ENCODE measurements at places on chromosomes 5 and 9. TPM values are rescaled to one million over a fixed set of nuclear protein-coding genes. Genes with fewer than 3 reads are reported as not detected.
A peak's percentile ranks its signal among the peaks of the same experiment; 100 is the strongest.

EIF4E1B gene
- not detected for total RNA-seq

SOWAHA gene
- total RNA-seq: 0.52 TPM

SH3GLB2 gene
- 64.3 TPM for total RNA-seq

IL9 gene
- total RNA-seq: not detected

FOXD4L3 gene
- not detected for total RNA-seq

DAB2 gene
- total RNA-seq: 8.4 TPM

DNA sequence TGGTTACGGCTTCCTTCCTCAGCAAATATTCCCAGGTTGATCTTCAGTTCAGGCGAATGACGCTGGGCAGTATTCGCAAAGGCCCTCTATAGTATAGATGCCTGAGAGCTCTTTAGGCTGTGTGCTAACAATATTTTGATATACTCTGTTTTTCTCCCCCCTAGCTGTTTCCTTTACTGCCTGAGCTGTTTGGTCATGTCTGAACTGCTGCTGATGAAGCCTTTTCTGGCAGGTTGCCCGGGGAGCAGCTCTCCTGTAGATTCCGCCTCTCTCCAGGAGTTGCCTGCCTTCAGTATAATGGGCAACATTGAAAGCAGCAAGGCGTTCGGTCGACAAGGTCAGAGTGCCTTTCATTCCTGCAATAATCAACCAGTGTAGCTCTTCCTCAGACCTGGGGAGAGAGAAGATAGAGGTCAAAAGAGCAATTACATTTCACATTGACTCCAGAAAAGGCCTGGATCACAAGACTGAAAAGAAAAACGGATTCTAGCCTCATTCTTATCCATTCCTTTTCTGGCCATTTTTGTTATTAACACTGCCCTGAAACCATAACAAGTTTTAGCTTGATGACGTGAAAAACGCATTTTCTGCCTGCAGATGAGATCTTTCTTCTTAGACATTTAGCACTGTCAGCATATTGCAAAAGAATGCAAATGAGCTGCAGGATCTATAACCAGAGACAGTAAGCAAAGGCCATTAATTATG lies 60.1 kb upstream of the ZNF608 start:
- H3K4me1 ChIP-seq: peaks cover 14% of the 10 kb centered on the region
- DNase-seq: peak; percentile 39
- no peaks in the 10 kb centered on the region for H3K36me3 ChIP-seq
- no peaks in the 10 kb centered on the region for H3K27me3 ChIP-seq

- H3K36me3 ChIP-seq: no peaks in the 10 kb centered on the region
- no peak for DNase-seq
- H3K4me3 ChIP-seq: no peak overlapping the region
- H3K27ac ChIP-seq: 0 out of 2 replicates have a peak overlapping the region, but pooled peaks have one; percentile 53
These were observed 52.5 kb downstream of the FNBP1 start for GRCh38 chr9:129990269-129991010.

GRCh38 chr5:138596105-138596881 lies 21.1 kb upstream of the HSPA9 start:
- H3K4me3 ChIP-seq: no peak overlapping the region
- DNase-seq: no peak
- H3K27me3 ChIP-seq: no peaks in the 10 kb centered on the region
- H3K36me3 ChIP-seq: no peaks in the 10 kb centered on the region
- no peak overlapping the region for H3K27ac ChIP-seq

- DNase-seq: no peak
- H3K27me3 ChIP-seq: no peaks in the 10 kb centered on the region
- no peak overlapping the region for H3K4me3 ChIP-seq
- no peaks in the 10 kb centered on the region for H3K36me3 ChIP-seq
These were observed 165.3 kb upstream of the FBN2 start for GRCh38 chr5:128703322-128703721.

DNA sequence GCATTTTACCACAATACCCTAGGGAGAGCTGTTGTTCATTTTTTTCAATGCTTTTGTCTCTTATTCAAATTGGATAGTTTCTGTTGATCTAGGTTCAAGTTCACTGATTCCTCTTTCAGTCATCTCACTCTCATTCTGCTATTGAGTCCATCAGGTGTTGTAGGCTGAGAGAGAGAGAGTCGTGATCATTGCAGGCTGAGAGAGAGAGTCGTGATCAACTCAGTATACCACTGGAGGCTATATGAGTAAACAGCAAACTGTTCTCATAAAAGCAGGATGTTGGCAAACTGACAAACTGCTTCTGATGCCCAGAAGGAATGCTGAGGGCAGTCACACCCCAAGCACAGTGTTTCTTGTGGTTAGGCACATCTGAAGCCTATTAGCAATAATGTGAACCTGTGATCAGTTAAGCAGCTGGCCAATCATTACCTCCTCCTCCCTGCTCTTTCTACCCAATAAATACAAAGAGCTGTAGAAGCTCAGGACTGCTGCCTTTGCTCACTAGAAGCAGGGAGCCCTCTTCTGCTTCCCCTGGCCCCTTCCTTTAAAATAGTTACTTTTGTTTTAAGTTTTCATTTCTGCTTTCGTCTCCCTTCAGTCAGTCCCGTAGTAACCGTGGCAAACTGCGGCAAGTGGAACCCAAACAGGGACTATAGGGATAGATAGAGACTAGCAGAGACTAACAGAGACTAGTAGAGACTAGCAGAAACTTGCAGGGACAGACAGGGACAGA lies 476.1 kb upstream of the ACO1 start:
- DNase-seq: no peak
- H3K4me1 ChIP-seq: peaks cover 11% of the 10 kb centered on the region
- no peaks in the 10 kb centered on the region for H3K36me3 ChIP-seq

- H3K4me1 ChIP-seq: no peaks in the 10 kb centered on the region
- H3K4me3 ChIP-seq: no peak overlapping the region
- H3K36me3 ChIP-seq: no peaks in the 10 kb centered on the region
- no peaks in the 10 kb centered on the region for H3K27me3 ChIP-seq
- no peak for DNase-seq
These were observed 199.2 kb downstream of the ACTL7B start for GRCh38 chr9:108656566-108656965.

GRCh38 chr5:106755066-106755465 lies 915.7 kb downstream of the EFNA5 start:
- H3K36me3 ChIP-seq: no peaks in the 10 kb centered on the region
- peak; percentile 34 for DNase-seq
- no peak overlapping the region for H3K4me3 ChIP-seq
- H3K27ac ChIP-seq: no peak overlapping the region

DNA sequence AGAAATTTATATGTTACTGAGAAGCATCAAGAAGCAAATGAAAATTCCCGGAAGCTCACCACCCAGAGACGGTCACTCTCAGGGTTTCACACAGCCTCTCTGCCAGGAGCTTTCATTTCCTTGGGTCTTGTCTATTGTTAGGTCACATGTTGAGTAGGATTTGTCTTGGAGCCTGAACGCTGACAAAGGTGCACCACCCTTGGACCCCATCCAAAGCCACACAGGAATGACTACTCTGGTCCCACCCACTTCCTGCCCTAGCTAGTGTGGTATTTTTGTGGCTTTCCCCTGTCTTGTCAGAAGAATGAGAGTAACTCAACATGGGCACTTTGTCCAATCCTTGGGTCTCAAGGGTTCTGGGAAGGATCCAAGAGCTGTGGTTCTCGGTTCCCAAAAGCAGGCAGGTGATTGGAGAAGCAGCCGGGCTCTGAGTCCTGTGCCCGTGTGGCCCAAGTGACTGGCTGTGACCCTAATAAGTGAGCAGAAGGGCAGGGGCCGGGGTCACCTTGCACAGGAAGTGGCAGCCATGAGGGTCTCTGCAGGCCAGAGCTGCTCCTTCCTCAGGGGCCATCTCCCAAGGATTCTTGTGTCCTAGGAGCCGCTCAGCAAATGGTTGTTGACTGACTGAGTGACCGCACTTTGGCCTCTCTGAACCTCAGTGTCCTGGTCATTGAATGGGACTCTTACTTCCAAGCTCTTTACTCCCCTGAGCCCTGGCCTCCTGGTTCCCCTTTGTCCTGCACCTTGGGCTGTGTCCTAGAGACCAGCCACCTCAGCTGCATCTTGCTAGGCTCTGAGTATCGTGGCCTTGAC lies 6.9 kb downstream of the FGD3 start:
- no peak overlapping the region for H3K4me3 ChIP-seq
- H3K27me3 ChIP-seq: no peaks in the 10 kb centered on the region
- no peaks in the 10 kb centered on the region for H3K4me1 ChIP-seq
- no peak for DNase-seq

DNA sequence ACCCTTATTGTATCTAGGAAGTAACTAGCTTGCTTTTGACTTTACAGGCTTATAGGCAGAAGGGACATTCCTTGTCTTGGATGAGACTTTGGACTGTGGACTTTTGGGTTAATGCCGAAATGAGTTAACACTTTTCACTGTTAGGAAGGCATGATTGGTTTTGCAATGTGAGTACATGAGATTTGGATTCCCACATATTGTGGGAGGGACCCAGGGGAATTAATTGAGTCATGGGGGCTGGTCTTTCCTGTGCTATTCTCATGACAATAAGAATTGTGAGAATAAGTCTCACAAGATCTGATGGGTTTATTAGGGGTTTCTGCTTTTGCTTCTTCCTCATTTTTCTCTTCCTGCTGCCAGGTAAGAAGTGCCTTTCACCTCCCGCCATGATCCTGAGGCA lies 417.5 kb downstream of the HINT1 start:
- H3K4me1 ChIP-seq: no peaks in the 10 kb centered on the region
- H3K27me3 ChIP-seq: no peaks in the 10 kb centered on the region
- H3K4me3 ChIP-seq: no peak overlapping the region
- DNase-seq: no peak
- H3K36me3 ChIP-seq: no peaks in the 10 kb centered on the region

DNA sequence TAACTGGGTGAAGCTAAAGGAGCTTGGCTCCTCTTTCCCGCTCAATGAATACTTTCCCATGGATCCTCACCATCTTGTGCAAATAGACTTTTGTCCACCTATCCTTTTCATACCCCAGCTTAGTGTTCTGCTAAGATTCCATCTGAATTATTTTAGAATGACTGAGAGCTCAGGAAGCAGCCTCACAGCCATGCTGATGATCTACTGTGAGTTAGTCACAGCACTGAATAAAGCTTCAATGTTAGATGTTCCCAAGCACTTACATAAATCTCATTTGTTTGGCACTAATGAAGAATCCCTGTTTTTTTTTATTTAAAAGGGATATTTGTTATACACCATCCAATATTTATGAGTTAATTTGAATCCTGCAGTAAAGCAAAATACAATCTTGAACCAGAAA lies 317.6 kb upstream of the TRPC7 start:
- no peak overlapping the region for H3K27ac ChIP-seq
- H3K36me3 ChIP-seq: peaks cover 15% of the 10 kb centered on the region
- no peaks in the 10 kb centered on the region for H3K4me1 ChIP-seq
- H3K4me3 ChIP-seq: no peak overlapping the region
- no peaks in the 10 kb centered on the region for H3K27me3 ChIP-seq

- H3K4me3 ChIP-seq: no peak overlapping the region
- no peaks in the 10 kb centered on the region for H3K27me3 ChIP-seq
- DNase-seq: no peak
- H3K27ac ChIP-seq: no peak overlapping the region
- no peaks in the 10 kb centered on the region for H3K36me3 ChIP-seq
- H3K4me1 ChIP-seq: no peaks in the 10 kb centered on the region
These were observed 15.5 kb upstream of the PAIP1 start for GRCh38 chr5:43572357-43572756.

DNA sequence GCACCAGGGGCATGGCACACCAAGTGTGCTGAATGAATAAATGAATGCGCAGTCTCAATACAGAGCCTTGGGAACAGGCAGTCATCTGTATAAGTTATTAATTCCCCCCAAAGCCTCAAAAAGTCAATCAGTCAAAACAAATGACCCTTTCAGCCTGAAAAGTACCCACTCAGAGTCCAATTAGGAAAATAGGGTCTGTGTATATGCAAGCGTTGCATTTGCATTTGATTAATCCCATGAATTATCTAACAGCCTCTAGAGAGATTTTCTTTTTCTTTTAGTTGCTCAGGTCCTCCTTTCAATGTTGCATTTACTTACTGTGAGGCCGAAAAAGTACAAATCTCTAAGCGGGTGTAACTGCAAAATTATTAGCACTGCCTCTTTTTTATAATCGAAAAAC lies 23.4 kb downstream of the PTCH1 start:
- no peak overlapping the region for H3K27ac ChIP-seq
- DNase-seq: no peak
- peaks cover 57% of the 10 kb centered on the region for H3K4me1 ChIP-seq
- H3K4me3 ChIP-seq: no peak overlapping the region
- H3K36me3 ChIP-seq: no peaks in the 10 kb centered on the region

DNA sequence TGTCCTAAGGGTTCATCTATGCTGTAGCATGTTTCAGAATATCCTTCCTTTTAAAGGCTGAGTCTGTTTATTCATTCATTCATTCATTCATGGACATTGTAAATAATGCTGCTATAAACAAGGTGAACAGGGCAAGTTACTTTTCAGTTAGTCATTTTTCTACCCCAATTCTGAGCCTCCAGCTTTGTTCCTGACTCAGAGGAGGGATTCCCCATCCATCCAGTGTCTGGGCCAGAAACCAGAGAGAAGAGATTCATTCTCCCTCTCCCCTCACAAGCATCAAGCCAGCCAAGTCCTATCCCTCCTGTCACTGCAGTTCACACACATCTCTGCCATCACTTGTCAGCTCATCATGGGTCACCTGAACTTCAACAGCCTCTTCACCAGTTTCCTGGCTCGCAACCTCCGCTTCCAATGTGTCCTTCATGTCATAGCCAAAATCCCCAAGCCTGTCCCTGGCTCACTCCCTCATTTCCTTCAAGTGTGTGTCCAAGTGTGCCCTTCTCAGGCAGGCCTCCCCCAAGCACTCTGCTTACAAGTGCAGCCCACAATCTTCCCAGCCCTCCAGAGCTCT lies 203.0 kb downstream of the TTLL11 start:
- H3K27ac ChIP-seq: no peak overlapping the region
- no peaks in the 10 kb centered on the region for H3K4me1 ChIP-seq
- H3K4me3 ChIP-seq: no peak overlapping the region
- H3K36me3 ChIP-seq: no peaks in the 10 kb centered on the region
- H3K27me3 ChIP-seq: no peaks in the 10 kb centered on the region
- DNase-seq: no peak

GRCh38 chr5:1014346-1014745 lies 5.7 kb downstream of the NKD2 start:
- no peak for DNase-seq
- no peaks in the 10 kb centered on the region for H3K36me3 ChIP-seq
- H3K4me1 ChIP-seq: peaks cover 8% of the 10 kb centered on the region
- H3K27me3 ChIP-seq: peaks cover 15% of the 10 kb centered on the region
- no peak overlapping the region for H3K4me3 ChIP-seq

DNA sequence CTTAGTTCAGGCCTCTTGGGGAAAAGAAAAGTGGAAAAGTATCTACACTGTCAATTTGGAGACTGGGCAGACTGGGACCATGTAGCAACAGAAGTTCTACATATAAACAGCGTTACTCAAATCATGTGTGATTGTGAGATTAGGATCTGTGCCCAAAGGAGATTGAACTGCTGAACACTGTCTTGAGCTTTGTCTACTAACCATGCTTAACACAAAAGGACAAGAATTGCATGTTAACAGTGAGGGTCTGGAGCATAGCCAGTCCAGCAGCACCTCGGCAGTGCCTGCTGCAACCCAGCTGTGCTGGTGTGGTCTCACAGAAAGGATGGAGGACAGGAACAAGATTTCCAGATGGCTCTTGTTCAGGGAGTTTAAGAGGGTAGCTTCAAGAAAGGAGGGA lies 5.7 kb downstream of the PAM start:
- DNase-seq: no peak
- H3K4me1 ChIP-seq: peaks cover 46% of the 10 kb centered on the region
- peaks cover 7% of the 10 kb centered on the region for H3K27me3 ChIP-seq
- no peaks in the 10 kb centered on the region for H3K36me3 ChIP-seq
